Activated CD4-positive, alpha-beta T cell treated with anti-CD3 and anti-CD28 coated beads, Interleukin-2, Interleukin-4, amounts not matched to agents 100 ng/mL and 50 ng/mL, durations not matched to agents 16 hours and 8 hours (primary cell): ENCODE measurements at places on chromosomes 12 and 14.
A peak's percentile ranks its signal among the peaks of the same experiment; 100 is the strongest.

DNA sequence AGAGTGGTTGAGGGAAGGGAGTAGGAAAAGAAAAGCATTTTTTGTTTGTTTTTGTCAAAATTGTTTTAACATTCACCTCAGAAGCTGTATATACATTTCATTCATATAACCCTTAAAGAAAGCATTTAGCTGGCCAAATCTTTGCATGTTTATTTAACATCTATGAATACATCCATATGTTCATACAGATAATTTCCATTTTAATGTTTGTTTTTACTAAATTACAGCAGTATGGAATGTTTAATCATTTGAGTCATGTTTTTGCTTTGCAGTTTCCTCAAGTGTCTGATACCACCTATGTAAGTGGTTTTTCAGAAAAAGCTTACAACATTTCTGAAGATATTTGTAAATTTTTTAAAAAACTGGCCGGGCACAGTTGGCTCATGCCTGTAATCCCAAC lies 84.3 kb upstream of the ATF1 start:
- DNase-seq, result no peak

GRCh38 chr12:15899282-15899870 lies 11.8 kb upstream of the DERA start:
- DNase-seq, result peak; percentile 25

- DNase-seq, result no peak
Observed at GRCh38 chr12:25074954-25075353, 120.0 kb downstream of the DNAI7 start.

DNA sequence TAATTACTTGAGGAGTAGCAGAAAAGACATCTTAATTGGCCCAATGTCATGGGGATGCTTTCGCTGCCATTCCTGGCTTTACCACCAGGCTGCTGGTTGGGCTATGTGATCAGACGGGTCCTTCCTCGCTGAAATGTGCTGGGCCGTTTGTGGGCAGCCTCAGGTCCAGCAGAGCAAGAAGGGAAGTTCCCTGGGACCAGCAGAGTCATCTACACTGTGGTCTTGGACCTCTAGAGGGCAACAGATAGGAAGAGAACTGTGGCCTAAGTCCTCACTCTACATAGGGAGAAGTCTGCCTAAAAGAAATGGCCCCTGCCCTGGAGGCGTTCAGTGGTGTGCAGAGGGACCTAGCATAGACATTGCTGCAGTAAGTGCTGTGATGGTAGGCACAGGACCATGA lies 10.9 kb downstream of the EVL start:
- DNase-seq, result no peak

GRCh38 chr12:96402061-96402460 lies 1.8 kb upstream of the CDK17 start:
- DNase-seq, result no peak

DNA sequence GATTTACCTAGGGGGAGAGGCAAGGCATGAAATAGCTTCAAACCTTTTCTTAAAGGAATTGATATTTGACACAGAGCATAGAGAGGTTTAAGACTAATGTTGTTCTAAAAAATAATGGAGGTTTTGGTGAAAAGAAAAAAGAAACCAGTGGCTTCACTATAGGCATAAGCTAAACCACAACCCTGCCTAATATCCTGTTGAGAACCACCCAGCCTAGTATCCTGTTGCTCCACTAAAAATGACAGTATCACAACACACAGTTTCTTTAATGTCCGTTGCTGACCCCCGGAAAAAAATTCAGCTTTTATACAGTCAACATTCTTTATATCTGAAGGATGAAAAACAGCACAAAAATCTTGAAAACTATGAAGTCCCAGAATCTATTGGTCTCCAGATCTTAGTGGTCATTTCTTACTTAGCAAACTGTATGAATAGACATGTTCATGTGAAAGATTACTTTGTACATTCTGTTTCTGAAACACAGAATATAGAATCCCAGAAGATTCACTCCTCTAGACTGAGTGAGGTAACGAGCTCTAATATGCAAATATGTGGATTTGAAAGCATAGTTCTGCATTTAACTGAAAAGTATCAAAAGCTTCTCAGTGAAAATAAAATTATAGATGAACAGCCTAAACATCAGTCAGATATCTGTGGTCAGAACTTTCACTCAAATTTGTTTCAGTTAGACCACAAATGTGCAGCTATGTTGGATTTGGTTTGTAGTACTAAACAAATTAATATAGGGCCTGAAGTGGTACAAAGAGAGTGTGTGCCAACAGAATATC lies 40.5 kb downstream of the GALC start:
- peak; percentile 12 for DNase-seq
